ENCODE measurements at places on chromosomes 6 and 20. TPM values are rescaled to one million over a fixed set of nuclear protein-coding genes. Genes with fewer than 3 reads are reported as not detected.

DNA sequence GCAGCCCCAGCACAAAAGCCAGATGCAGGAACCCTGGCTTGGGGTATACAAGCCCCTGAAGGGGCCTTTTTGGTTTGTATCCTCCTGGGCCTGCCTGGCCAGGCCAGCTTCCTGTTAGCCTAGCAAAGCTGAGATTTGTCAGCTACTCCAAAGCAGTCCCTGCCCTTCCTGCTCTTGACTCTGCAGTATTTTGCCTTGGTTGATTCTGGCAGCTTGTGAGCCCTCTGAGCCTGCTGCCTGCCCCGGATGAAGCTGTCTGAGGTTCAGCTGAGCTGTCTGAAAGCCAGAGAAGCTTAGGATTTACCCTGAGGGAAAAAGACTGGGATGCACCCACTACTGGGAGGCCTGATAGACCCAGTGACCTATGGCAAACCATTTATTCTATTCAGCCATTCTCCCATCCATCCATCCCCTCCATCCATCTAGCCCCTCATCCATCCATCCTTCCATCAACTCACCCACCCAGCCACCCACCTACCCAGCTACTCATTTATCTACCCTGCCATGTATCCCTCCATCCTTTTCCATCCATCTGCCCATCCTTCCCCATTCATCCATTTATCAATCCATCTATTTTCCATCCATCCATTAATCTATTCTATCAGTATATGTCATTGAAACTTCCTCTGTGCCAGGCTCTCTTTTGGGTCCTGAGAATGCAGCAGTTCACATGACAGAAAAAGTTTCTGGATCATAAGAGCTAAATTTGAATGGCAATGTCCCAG, 307.5 kb downstream of the DHX35 start:
- no peaks in the 10 kb centered on the region for H3K36me3 ChIP-seq
- DNase-seq: no peak
- H3K27ac ChIP-seq: no peak overlapping the region
- H3K4me1 ChIP-seq: no peaks in the 10 kb centered on the region

The CST1 gene
- not detected for total RNA-seq

- no peak overlapping the region for H3K4me3 ChIP-seq
- no peak overlapping the region for H3K27ac ChIP-seq
- no peaks in the 10 kb centered on the region for H3K36me3 ChIP-seq
These were observed 61.6 kb upstream of the EDN1 start for GRCh38 chr6:12228447-12229146.

DNA sequence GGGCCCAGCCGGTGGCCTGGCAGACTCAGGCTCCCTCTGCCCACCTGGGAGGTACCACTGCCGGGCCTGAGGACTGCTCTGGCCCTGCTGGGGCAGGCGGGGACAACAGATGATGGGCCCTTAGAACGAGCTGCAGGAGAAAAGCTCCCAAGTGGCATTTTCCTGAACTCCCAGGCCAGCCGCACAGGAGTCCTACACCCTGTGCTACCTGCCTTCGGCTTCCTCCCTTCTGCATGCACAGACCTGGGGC, 41.3 kb downstream of the DSTN start:
- H3K4me1 ChIP-seq: peaks cover 86% of the 10 kb centered on the region
- no peaks in the 10 kb centered on the region for H3K27me3 ChIP-seq
- peak overlapping the region; percentile 84 for H3K27ac ChIP-seq
- H3K4me3 ChIP-seq: peak overlapping the region; percentile 16

GRCh38 chr6:109834595-109835437, 143.3 kb upstream of the GPR6 start:
- no peaks in the 10 kb centered on the region for H3K27me3 ChIP-seq
- DNase-seq: no peak

DNA sequence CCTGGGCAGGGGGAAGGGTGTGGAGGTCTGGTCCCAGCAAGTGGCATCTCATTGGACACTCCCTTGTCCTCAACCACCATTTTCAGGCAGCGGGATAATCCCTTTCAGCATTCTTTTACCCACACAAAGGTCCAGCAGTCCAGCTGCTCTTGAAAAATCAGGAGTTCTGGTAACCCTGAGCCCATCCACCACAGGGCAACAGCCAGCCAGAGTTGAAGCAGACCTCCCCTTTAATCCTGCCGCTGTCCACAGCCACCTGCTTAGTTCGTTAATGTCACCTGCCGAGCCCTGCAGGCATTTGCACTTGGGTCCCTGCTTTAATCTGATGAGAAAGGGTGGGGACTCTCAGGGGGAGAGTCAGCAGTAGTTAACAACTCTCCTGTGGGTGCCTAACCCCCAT, 11.1 kb downstream of the TMEM74B start:
- DNase-seq: no peak
- H3K27ac ChIP-seq: no peak overlapping the region
- no peaks in the 10 kb centered on the region for H3K27me3 ChIP-seq
- H3K4me1 ChIP-seq: no peaks in the 10 kb centered on the region
- H3K36me3 ChIP-seq: peaks cover 39% of the 10 kb centered on the region

DNA sequence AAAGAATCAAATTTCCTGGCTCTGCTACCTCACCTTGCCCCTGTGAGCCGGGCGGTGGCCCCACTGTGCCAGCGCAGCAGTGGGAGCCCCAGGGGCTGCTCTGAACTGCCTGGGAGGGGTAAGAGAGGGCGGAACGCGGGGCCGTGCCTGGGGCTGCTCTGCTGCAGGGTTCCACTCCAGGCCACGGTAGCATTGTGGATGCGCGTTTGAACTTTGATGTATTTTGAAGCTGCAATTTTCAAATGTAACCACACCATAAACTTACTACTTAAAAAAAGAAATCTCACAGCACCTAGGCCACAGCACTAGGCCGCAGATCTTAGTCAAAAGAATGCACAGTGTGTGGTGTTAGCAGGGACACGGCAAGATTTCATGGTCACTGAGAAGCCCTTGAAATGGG, 57.5 kb downstream of the PRDM1 start:
- H3K27ac ChIP-seq: no peak overlapping the region
- DNase-seq: no peak
- no peaks in the 10 kb centered on the region for H3K4me1 ChIP-seq
- H3K4me3 ChIP-seq: no peak overlapping the region
- H3K36me3 ChIP-seq: no peaks in the 10 kb centered on the region

GRCh38 chr6:147802459-147802858, 294.0 kb downstream of the SAMD5 start:
- H3K27ac ChIP-seq: no peak overlapping the region
- H3K27me3 ChIP-seq: no peaks in the 10 kb centered on the region
- H3K4me1 ChIP-seq: no peaks in the 10 kb centered on the region
- H3K4me3 ChIP-seq: no peak overlapping the region
- DNase-seq: no peak
- no peaks in the 10 kb centered on the region for H3K36me3 ChIP-seq

The RAB32 gene
- 89.2 TPM for total RNA-seq

The ATXN1 gene
- 68.3 TPM for total RNA-seq

DNA sequence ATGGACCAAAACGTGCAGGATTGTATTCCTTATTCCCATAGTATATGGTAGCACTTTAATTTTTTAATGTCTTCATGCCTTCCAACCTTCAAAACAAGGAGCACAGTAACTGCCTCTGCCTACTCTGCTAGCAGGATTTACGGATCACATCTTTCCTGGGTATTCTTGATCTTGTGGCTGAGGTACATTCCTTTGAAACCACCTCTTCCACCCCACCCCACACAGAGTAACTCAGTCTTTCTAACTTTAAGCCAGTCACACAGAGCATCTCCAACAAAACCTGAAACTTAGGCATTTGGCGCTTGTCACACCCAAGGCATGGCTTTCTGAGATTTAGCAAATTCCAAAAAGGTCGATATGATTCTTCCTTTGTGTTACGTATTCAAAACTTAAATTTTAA, 2.3 kb upstream of the ID4 start:
- H3K27ac ChIP-seq: no peak overlapping the region
- no peak for DNase-seq
- H3K27me3 ChIP-seq: no peaks in the 10 kb centered on the region
- peaks cover 3% of the 10 kb centered on the region for H3K4me1 ChIP-seq
- no peak overlapping the region for H3K4me3 ChIP-seq

DNA sequence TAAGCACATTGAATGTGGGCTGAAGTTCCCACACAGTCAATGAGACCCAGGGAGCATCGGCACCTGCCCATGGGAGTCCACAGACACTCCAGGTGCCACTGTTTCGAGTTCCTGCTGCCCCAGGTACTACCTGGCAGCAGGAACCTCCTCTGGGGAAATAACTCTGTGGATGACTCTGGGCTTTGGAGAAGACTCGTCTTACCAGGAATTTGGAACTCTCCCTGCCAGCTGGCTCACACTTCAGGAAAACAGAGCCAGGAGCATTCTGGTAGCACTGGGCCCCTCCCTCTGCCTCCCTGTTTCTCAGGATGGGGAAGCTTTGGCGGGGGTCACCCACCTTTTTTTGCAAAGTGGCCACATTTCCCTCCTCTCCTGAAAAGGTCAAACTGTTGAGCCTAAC, 69.5 kb upstream of the MC3R start:
- H3K27ac ChIP-seq: no peak overlapping the region
- no peaks in the 10 kb centered on the region for H3K27me3 ChIP-seq
- no peak overlapping the region for H3K4me3 ChIP-seq
- H3K4me1 ChIP-seq: no peaks in the 10 kb centered on the region
- DNase-seq: no peak
- H3K36me3 ChIP-seq: no peaks in the 10 kb centered on the region

DNA sequence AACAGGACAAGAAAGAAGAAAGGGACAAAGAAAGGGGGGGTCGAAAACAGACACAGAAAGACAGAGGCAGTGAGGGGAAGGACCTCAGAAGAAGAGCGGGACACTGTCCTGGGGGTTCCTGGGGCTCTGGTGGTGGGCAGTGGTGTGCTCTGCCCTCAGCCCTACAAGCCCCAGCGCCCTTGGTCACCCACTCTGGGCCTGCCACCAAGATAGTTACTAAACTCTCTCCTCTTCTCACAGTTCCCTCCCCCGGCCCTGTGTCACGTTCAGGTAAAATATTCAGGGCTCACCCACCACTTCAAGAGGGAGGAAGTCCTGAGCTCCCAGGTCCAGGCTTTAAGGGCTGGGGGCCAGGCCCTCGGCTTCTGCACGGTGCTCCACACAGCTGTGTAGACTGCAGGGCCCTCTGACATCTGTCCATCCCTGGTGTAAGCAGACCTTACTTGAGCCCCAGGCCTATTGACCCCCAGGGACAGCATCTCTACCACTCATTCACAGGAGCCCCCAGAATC, 87.4 kb downstream of the MRPL14 start:
- no peaks in the 10 kb centered on the region for H3K27me3 ChIP-seq
- H3K36me3 ChIP-seq: no peaks in the 10 kb centered on the region
- DNase-seq: no peak
- H3K27ac ChIP-seq: no peak overlapping the region

The LAMA2 gene
- 45.2 TPM for total RNA-seq

DNA sequence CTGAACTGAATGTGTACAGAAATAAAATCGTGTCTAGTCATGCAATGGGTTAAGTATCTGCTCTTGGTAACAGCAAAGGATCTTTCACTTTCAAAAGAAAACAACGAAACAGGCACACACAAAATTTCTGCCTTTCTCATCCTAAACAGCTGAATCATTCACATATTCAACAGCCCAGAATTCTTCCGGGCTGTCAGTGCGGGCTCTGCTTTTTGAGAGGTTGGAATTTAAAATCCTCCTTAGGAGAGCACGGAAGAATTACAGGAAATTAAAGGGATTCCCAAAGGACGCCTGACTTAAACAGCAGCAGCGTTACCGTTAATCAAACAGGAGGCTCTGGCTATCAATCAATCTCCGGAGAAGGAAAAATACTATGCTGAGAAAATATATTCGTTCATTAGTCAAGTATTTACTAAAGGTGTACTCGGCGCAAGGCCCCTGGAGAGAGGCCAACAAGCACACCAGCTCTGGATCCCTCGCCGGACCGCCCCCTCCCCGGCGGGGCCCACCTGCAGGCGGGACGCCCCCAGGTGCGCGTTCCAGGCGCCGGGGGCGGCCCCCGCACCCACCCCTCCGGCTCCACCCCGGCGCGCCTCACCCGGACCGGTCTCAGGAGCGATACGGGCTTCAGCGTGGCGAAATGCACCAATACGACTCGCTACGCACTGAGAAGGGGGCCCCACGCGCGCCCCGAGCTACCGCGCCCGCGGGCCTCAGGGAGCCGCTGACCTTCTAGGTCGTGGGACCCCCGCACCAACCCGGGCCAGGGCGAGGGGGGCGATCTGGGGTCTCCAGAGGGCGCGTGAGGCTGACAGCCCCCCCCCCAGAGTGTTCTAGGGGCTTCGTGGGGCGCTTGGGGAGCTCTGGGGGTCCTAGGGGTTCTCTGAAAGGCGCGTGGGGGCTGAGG, 1.0 kb downstream of the NAPB start:
- H3K4me1 ChIP-seq: no peaks in the 10 kb centered on the region
- H3K27ac ChIP-seq: peak overlapping the region; percentile 87
- peak; percentile 73 for DNase-seq
- peak overlapping the region; percentile 99 for H3K4me3 ChIP-seq

The GRM4 gene
- total RNA-seq: not detected

DNA sequence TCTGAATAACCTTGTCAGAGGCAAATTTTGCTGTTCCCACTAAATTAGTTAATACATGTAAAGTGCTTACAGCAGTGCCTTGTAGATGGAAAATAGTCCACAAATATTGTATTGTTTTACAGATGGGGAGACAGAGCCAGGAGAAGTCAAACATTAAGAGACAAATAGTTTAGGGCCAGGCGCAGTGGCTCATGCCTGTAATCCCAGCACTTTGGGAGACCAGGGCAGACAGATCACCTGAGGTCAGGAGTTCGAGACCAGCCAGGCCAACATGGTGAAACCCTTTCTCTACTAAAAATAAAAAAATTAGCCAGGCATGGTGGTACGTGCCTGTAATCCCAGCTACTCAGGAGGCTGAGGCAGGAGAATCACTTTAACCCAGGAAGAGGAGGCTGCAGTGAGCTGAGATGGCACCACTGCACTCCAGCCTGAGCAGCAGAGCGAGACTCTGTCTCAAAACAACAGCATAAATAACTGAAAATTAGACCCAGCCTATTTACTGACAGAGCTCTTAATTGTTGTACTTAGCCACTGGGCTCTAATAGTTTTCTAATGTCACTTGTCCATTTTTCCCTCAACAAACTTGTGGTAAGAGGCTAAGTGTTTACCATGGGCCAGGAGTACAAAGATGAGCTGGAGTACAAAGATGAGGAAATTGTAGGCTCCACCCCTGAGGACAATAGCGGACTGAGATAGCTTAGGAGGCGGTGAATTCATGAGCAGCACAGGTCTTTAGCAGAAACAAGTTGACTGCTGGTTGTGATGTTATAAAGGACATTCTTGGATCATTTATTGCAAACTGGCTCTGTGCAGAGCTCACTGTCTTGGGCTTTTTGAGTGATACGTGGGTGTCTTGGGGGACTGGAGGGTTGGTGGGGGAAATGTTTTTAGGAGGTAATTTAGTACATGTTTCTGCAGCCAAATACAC, 6.4 kb downstream of the ZSWIM3 start:
- H3K27ac ChIP-seq: no peak overlapping the region
- no peaks in the 10 kb centered on the region for H3K36me3 ChIP-seq
- H3K4me3 ChIP-seq: no peak overlapping the region
- no peak for DNase-seq
- no peaks in the 10 kb centered on the region for H3K27me3 ChIP-seq
- no peaks in the 10 kb centered on the region for H3K4me1 ChIP-seq

- no peak overlapping the region for H3K4me3 ChIP-seq
- no peaks in the 10 kb centered on the region for H3K36me3 ChIP-seq
- H3K4me1 ChIP-seq: no peaks in the 10 kb centered on the region
- no peak overlapping the region for H3K27ac ChIP-seq
- no peaks in the 10 kb centered on the region for H3K27me3 ChIP-seq
These were observed 1.8 kb downstream of the PCSK2 start for GRCh38 chr20:17228624-17229061.

The TRIM15 gene
- not detected for total RNA-seq

GRCh38 chr6:78322068-78322845, 545.1 kb upstream of the IRAK1BP1 start:
- no peak overlapping the region for H3K27ac ChIP-seq
- no peaks in the 10 kb centered on the region for H3K27me3 ChIP-seq
- DNase-seq: no peak
- H3K36me3 ChIP-seq: no peaks in the 10 kb centered on the region

All from ascending aorta (tissue), 2 donors.